ENCODE measurements at places on chromosomes 16 and 17.

GRCh38 chr17:64001763-64002529 is 3.8 kb downstream of the PRR29 start:
- DNase-seq: no peak

GRCh38 chr17:38926293-38927070 is 1.1 kb downstream of the LASP1NB start:
- DNase-seq: no peak

DNA sequence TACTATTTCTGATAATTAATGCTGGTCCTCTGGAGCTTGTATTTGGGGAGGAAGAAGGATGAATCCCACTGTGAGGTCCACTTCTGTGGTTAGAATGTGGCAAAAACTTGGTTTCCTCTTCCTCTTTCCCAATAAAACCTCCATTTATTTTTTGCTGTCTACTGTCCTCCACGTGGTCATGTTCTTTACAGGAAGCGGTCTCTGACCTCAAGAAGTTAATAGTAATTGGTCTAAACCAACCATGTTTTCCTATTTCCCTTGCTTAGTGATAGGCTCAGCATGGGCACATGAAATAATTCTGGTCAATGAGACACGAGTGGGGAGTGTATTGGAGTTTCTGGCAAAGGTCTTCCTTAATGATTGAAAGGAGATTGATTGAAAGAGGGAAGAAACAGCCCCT is 33.9 kb downstream of the CHP2 start:
- DNase-seq: no peak

DNA sequence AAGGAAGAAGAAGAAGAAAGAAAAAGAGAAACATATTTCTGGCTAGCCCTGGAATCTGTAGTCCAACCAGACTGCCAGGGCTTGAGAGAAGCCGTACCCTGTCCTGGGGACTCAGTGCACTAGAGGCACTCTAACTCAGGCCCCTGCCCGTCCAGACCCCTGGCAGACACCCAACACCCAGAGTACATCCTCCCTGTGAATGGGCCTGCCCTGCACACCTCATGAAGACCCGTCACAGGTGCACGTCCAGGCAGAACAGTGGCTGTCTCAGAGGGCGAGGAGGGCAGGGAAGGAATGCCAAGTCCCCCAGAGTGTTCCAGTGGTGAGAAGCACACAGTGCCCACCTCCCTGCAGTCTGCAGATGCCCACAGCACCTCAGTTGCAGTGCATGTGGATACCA is 23.0 kb downstream of the MPG start:
- no peak for DNase-seq

DNA sequence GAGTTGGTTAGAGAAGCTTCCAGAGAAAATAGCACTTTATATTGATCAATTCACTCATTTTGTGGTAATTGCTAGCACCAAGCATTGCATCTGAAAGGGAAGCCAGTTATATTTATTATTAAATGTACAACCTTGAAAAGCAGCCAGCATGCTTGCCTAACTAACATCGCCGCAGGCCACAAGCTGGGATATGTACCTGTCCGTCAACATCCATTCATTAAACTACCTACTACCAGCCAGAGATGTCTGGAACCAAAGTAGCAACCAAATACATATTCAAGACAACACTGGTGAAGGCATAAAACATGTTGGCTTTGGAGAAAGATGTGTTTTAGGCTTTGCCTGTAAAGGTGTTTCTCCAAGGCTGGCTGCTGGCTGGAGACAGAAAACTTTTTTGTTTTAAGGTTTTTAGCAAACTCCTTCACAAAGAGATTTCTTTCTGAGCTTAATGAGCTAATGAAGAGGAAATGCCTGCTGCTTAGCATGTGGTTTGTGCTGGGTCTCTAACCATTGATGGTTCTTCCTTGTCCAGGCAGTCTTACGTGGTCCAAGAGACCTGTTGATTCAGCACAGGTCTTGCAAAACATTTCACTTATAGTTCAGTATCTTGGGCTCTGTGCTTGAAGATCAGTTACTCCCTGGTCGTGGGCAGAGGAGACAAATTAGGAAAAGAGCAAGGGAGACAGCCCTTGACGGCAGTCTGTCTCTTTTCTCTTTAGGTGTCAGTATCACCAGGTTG is 3.1 kb downstream of the ITPRIPL2 start:
- no peak for DNase-seq

- no peak for DNase-seq
These were observed 327.3 kb upstream of the SOX9 start for GRCh38 chr17:71793518-71793917.

- no peak for DNase-seq
These were observed 18.0 kb downstream of the SLFN12L start for GRCh38 chr17:35519439-35519838.

DNA sequence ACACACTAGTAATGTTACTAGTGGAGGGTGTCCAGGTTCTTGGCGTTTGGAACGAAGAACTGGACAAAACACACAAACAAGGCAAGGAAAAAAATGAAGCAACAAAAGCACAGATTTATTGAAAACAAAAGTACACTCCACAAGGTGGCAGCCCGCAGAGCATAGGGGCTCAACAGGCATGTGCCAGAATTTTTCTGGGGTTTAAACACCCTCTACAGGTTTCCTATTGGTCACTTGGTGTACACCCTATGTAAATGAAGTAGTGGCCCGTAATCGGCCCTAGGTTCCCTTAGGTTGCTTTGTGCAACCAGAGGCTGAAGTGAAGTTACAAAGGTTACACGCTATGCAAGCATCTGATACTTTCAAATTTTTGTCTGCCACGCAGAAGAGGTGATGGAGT is 8.1 kb downstream of the OR2C1 start:
- DNase-seq: no peak

DNA sequence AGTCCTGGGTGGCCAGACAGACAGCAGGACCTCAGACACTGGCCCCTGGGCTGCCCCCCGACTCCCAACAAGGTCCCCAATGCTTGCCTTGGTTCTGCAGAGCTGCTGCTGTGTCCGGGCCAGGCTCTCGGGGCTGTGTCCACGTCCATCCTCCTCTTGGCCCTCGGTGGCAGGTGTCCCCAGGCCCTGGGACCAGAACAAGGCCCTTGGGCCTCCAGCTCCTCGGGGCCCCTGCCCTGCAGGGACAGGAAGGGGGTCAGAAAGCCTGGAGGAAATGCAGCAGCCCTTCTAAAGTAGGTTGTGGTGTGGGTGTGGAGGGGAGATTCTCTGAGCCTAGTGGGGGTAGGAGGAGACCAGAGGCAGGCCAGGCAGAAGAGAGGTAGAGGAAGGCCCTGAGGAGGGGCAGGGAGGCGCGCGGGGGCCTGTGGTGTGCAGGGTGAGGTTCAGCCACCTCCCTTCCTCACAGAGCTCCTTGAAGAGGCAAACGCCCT is 2.5 kb upstream of the AXIN1 start:
- DNase-seq: no peak

- no peak for DNase-seq
These were observed 62.5 kb downstream of the CACNG3 start for GRCh38 chr16:24318680-24319079.

- DNase-seq: no peak
These were observed 30.5 kb downstream of the PEMT start for GRCh38 chr17:17560975-17561374.

- DNase-seq: no peak
These were observed 82.6 kb downstream of the CACNG1 start for GRCh38 chr17:67126983-67127382.

GRCh38 chr17:69733171-69734012 is 318.9 kb downstream of the MAP2K6 start:
- DNase-seq: no peak

DNA sequence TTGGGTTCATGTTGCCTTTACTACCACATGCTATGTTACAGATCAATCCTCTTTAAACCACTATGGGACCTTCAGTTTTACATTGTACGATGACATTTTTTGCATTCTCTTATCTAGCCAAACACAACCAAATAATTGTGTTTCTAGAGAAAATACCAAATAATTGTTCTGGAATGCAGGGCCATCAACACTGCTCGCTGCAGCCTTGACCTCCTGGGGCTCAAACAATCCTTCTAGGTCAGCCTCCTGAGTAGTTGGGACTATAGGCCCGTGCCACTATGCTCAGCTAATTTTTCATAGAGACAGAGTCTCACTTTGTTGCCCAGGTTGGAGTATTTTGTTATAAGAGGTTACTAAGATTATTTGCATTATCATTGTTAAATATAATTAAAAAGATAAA is 237.5 kb upstream of the PMFBP1 start:
- DNase-seq: no peak

GRCh38 chr17:40265337-40265736 is 22.3 kb upstream of the CDC6 start:
- DNase-seq: no peak

- DNase-seq: no peak
These were observed 66.9 kb downstream of the CYTH1 start for GRCh38 chr17:78715000-78715771.

GRCh38 chr16:80792031-80792430 is 12.4 kb downstream of the CDYL2 start:
- DNase-seq: no peak

DNA sequence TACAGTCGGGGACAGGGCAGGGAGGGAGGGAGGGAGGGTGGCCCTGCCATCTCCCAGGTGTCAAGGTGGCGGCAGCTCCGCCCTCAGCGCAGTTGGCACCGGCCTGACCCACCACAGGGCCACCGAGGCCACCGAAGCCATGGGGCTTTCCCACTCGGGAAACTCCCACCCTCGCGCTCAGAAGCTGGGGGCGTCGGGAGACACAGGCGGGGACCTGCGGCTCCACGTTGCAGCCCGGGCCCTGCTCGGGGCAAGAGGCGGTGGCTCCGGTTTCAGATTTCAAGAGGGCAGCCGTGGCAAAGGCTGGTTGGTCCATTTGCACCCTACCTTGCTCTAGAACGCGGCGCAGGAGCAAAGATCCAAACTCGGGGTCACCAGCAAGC is 544 bp downstream of the CYB561 start:
- DNase-seq: no peak

GRCh38 chr16:72469932-72470331 is 298.0 kb upstream of the PMFBP1 start:
- DNase-seq: no peak

DNA sequence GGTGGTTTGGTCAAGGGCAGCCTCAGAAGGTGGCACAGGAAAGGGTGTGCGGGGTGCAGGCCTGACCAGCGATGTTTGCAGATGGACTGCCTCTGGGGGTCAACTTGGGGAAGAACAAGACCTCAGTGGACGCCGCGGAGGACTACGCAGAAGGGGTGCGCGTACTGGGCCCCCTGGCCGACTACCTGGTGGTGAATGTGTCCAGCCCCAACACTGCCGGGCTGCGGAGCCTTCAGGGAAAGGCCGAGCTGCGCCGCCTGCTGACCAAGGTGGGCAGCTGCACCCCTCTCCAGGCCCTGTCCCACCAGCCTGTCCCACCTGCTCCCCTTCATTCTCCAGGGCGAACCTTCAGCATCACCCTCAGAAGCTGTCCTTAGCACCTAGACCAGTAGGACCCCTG is 12.5 kb downstream of the DHODH start:
- DNase-seq: no peak

- no peak for DNase-seq
These were observed 68.6 kb downstream of the SEC14L1 start for GRCh38 chr17:77209330-77209748.

- DNase-seq: no peak
These were observed 3.7 kb upstream of the MSRB1 start for GRCh38 chr16:1946495-1947368.

- DNase-seq: no peak
These were observed 24.4 kb upstream of the CBFA2T3 start for GRCh38 chr16:89001117-89002027.

GRCh38 chr17:33233811-33234177 is 59.3 kb downstream of the ASIC2 start:
- no peak for DNase-seq

DNA sequence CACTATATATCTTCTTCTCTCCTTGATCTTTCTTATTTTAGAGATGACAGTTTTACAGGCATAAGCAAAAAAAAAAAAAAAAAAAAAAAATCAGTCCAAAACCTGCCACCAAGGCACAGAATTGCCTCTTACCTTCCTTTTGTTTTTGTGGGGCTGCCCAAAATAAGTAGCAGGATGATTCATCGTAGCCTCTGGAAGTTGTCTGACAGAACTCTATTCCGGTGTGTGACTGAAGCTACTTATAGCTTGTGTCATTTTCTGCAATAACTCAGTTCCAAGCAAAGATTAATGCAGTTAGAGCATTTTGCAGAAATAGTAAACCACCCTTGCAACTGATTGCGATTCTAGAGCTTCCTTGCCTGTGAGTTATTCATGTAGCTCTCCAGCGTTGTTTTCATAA is 186.8 kb downstream of the KIF2B start:
- no peak for DNase-seq

- DNase-seq: no peak
These were observed 17.5 kb downstream of the SBK1 start for GRCh38 chr16:28309811-28310311.

- no peak for DNase-seq
These were observed 4.3 kb downstream of the ADAT1 start for GRCh38 chr16:75618780-75619179.

DNA sequence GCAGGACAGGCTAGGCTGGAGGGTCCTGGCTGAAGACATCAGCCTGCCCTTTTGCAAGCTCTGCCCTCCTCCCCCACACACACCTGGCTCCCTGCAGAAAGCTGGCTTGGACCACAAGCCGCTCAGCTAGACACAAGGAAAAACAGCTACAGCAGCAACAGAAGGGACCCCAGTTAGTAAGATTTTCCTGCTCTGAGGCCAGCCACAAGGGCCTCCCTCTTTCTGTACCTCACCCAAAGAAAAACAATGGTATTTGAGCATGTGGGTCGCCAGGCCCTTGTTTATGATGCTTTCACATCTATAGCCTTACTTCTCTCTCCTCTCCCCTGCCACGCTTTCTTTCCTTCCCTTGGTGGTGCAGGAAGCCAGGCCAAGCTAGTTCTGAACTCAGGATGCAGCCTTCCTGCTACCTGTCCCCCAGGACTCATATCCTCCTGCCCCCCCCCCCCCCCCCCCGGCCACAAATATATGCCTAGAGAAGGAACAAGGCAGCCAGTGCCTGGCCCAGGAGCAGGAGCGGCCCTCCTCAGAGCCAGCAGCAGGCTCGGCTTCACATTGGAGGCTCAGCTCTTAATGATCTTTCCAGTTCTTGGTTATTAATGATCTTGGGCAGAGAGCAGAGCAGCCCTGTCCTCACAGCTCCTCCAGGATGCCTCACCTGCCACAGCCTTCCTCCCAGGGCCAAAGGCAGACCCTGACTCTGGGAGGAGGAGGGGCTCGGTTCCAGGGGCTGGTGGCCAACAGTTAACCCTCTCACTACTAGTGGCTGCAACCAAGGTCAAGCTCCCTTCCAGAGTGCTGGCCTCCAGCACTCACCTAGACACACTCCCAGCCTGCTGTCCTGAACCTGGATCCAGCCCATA is 19.5 kb downstream of the GRIN2C start:
- no peak for DNase-seq

DNA sequence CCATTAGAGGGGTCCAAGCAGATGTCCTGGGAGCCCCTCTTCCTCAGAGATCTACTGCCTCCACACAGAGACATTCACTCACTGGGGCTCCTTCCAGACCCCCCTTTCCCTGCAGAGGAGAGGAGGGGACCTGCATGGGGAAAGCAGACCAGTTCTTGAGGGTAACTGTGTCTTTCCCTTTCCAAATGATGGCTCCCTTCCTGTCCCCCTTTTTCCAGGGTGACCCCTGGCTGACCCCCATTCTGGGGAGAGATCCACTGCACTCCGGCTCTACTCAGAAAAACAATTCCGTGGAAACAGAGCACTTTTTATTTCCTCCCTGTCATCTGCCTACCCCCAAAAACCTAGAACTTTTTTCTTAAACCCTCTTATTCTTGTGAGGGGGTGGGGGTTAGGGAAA is 6.4 kb downstream of the CACNA1G start:
- no peak for DNase-seq

GRCh38 chr16:72985995-72986394 is 61.9 kb downstream of the ZFHX3 start:
- DNase-seq: no peak

- DNase-seq: no peak
These were observed 14.0 kb upstream of the ALDOA start for GRCh38 chr16:30051518-30051917.
